A549 treated with CpdA at 1 μM for 4 hours (cell line): ENCODE measurements at places on chromosomes 12 and 14. TPM values are rescaled to one million over a fixed set of nuclear protein-coding genes. Genes with fewer than 3 reads are reported as not detected.

The PTPRB gene
- total RNA-seq = 0.50 to 1.2 TPM (median 0.92 TPM) in 5 replicates

The ESPL1 gene
- 18.7 to 21.3 TPM (median 19.6 TPM) in 5 replicates for total RNA-seq

The KRT75 gene
- total RNA-seq = 0.19 to 0.29 TPM (median 0.23 TPM) in 5 replicates

The FOXN4 gene
- 0.03 to 0.12 TPM in 2 of 5 replicates, not detected in the others for total RNA-seq

The POTEM gene
- not detected in 5 replicates for total RNA-seq

The LMO3 gene
- total RNA-seq = not detected in 5 replicates

The TGFB3 gene
- 0.83 to 1.4 TPM (median 0.92 TPM) in 5 replicates for total RNA-seq

The TSPAN11 gene
- 0.05 to 0.16 TPM (median 0.08 TPM) in 5 replicates for total RNA-seq

The FZD10 gene
- not detected in 5 replicates for total RNA-seq

The FAM181A gene
- not detected in 5 replicates for total RNA-seq

The GARIN6 gene
- not detected in 5 replicates for total RNA-seq

The PPFIA2 gene
- not detected in 5 replicates for total RNA-seq

The RBP5 gene
- total RNA-seq = not detected in 5 replicates

The NEUROD4 gene
- not detected in 5 replicates for total RNA-seq

The ARMH4 gene
- total RNA-seq = 0.34 to 1.3 TPM (median 0.54 TPM) in 5 replicates

The SLC4A8 gene
- 1.1 to 2.3 TPM (median 1.2 TPM) in 5 replicates for total RNA-seq

The ADCY4 gene
- not detected in 5 replicates for total RNA-seq

The NOVA1 gene
- 4.9 to 6.4 TPM (median 5.7 TPM) in 5 replicates for total RNA-seq

The FAM216A gene
- 17.6 to 20.7 TPM (median 20.2 TPM) in 5 replicates for total RNA-seq

The GATC gene
- total RNA-seq = 23.9 to 27.3 TPM (median 25.2 TPM) in 5 replicates

The DNAJC22 gene
- total RNA-seq = 19.2 to 24.7 TPM (median 20.0 TPM) in 5 replicates

The CNTN1 gene
- 39.8 to 70.0 TPM (median 60.5 TPM) in 5 replicates for total RNA-seq

The COQ5 gene
- total RNA-seq = 26.4 to 30.7 TPM (median 28.3 TPM) in 5 replicates

The CLEC2B gene
- total RNA-seq = 1.4 to 3.0 TPM (median 1.9 TPM) in 5 replicates

The SCNN1A gene
- 2.6 to 6.0 TPM (median 3.6 TPM) in 5 replicates for total RNA-seq

The COX8C gene
- total RNA-seq = not detected in 5 replicates

The KLRC3 gene
- 0.29 to 0.32 TPM in 2 of 5 replicates, not detected in the others for total RNA-seq

The RD3L gene
- total RNA-seq = not detected in 5 replicates

The SYCP3 gene
- 0.10 to 0.35 TPM (median 0.18 TPM) in 3 of 5 replicates, not detected in the others for total RNA-seq

The CISTR gene
- total RNA-seq = not detected in 5 replicates

The DACT1 gene
- total RNA-seq = 0.40 to 0.81 TPM (median 0.54 TPM) in 5 replicates

The KRT85 gene
- not detected in 5 replicates for total RNA-seq

The C12orf42 gene
- total RNA-seq = 0.05 TPM in 1 of 5 replicates, not detected in the others

The ERH gene
- total RNA-seq = 309 to 358 TPM (median 344 TPM) in 5 replicates

The STXBP6 gene
- total RNA-seq = 1.7 to 2.5 TPM (median 2.2 TPM) in 5 replicates

The KRT77 gene
- total RNA-seq = not detected in 5 replicates

The SLC22A17 gene
- total RNA-seq = 6.1 to 7.6 TPM (median 6.6 TPM) in 5 replicates

The PTCSC3 gene
- not detected in 5 replicates for total RNA-seq

The C12orf54 gene
- not detected in 5 replicates for total RNA-seq

The TSPAN19 gene
- total RNA-seq = 0.31 TPM in 1 of 5 replicates, not detected in the others

The TEX22 gene
- total RNA-seq = 0.08 to 0.28 TPM (median 0.22 TPM) in 4 of 5 replicates, not detected in the other

The SCN8A gene
- total RNA-seq = 1.2 to 2.5 TPM (median 1.8 TPM) in 5 replicates

The INSM2 gene
- total RNA-seq = 0.02 to 0.05 TPM in 2 of 5 replicates, not detected in the others

The YY1 gene
- 65.2 to 83.3 TPM (median 77.3 TPM) in 5 replicates for total RNA-seq

The INHBC gene
- 0.03 to 0.07 TPM in 2 of 5 replicates, not detected in the others for total RNA-seq

The PLEKHG3 gene
- 34.5 to 53.1 TPM (median 47.4 TPM) in 5 replicates for total RNA-seq

The CFAP73 gene
- total RNA-seq = 0.11 to 0.15 TPM in 2 of 5 replicates, not detected in the others

The SOAT2 gene
- 0.17 to 0.24 TPM (median 0.21 TPM) in 4 of 5 replicates, not detected in the other for total RNA-seq

The LRRC9 gene
- total RNA-seq = not detected in 5 replicates

The PSMA6 gene
- 256 to 295 TPM (median 261 TPM) in 5 replicates for total RNA-seq

The RNF212B gene
- not detected in 5 replicates for total RNA-seq
